Pancreas (tissue), 10 donors: ENCODE measurements at places on chromosomes 5 and 9. TPM values are rescaled to one million over a fixed set of nuclear protein-coding genes. Genes with fewer than 3 reads are reported as not detected.
A peak's percentile ranks its signal among the peaks of the same experiment; 100 is the strongest.

APBA1 gene
- total RNA-seq = 3.2 TPM

PKD2L2 gene
- not detected for total RNA-seq

F2RL2 gene
- 2.2 TPM for total RNA-seq

NEURL1B gene
- 2.8 TPM for total RNA-seq

SPAG8 gene
- total RNA-seq = 1.2 TPM

TRPM3 gene
- 0.56 TPM for total RNA-seq

- H3K4me3 ChIP-seq = no peak overlapping the region
- no peaks in the 10 kb centered on the region for H3K27me3 ChIP-seq
- no peaks in the 10 kb centered on the region for H3K36me3 ChIP-seq
These were observed 212.4 kb downstream of the RFK start for GRCh38 chr9:76181781-76182180.

- H3K36me3 ChIP-seq = no peaks in the 10 kb centered on the region
- H3K4me3 ChIP-seq = no peak overlapping the region
- no peaks in the 10 kb centered on the region for H3K27me3 ChIP-seq
These were observed 13.8 kb upstream of the PLCXD3 start for GRCh38 chr5:41524174-41524573.

DNA sequence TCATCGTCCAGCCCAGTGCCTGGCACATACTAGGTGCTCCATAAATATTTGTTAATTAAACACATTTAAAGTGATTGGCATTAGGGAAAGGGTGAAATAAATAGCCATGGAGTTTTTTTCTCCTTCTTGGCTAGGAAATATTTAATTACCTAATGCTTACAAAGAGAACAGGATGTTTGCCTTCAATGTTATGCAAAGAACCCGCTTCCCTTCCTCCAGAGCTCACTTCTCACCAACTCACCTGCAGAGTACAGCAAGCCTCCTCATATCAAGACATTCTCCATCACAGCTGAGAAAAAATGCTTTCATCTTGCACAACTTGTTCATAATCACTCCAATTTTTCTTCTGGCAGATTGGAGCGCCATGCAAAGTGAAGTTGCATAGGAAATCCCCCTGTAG lies 161.7 kb upstream of the STK32A start:
- no peaks in the 10 kb centered on the region for H3K4me1 ChIP-seq
- no peak for DNase-seq
- H3K36me3 ChIP-seq = no peaks in the 10 kb centered on the region
- no peak overlapping the region for H3K4me3 ChIP-seq
- no peak overlapping the region for H3K27ac ChIP-seq

GRCh38 chr5:123537256-123537655 lies 25.3 kb downstream of the CSNK1G3 start:
- no peaks in the 10 kb centered on the region for H3K4me1 ChIP-seq
- H3K4me3 ChIP-seq = no peak overlapping the region
- no peaks in the 10 kb centered on the region for H3K36me3 ChIP-seq
- no peak overlapping the region for H3K27ac ChIP-seq

GRCh38 chr5:148374690-148375360 lies 8.9 kb upstream of the FBXO38 start:
- H3K36me3 ChIP-seq = no peaks in the 10 kb centered on the region
- H3K4me1 ChIP-seq = no peaks in the 10 kb centered on the region
- no peak overlapping the region for H3K4me3 ChIP-seq
- no peaks in the 10 kb centered on the region for H3K27me3 ChIP-seq
- DNase-seq = no peak

DNA sequence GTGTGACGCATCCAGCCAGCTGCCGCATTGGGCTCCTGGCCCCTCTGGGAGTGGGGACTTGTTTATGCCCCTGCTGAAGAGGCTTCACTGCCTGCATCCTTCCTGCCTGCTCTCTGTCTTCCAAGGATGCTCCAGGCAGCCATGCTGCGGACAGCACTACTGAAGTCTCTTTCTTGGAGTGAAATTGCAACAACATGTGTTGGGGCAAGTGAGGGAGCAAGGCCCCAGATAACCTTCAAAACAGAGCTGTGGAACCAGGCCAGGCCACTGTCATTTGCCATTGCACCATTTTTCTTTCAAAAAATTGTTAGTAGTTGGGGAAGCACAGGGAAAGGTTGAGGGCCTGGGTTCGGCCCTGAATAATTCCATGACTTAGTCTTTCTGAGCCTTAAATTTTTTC lies 169.6 kb upstream of the ADRA1B start:
- no peak overlapping the region for H3K4me3 ChIP-seq
- no peaks in the 10 kb centered on the region for H3K27me3 ChIP-seq
- H3K36me3 ChIP-seq = no peaks in the 10 kb centered on the region
- no peaks in the 10 kb centered on the region for H3K4me1 ChIP-seq

DNA sequence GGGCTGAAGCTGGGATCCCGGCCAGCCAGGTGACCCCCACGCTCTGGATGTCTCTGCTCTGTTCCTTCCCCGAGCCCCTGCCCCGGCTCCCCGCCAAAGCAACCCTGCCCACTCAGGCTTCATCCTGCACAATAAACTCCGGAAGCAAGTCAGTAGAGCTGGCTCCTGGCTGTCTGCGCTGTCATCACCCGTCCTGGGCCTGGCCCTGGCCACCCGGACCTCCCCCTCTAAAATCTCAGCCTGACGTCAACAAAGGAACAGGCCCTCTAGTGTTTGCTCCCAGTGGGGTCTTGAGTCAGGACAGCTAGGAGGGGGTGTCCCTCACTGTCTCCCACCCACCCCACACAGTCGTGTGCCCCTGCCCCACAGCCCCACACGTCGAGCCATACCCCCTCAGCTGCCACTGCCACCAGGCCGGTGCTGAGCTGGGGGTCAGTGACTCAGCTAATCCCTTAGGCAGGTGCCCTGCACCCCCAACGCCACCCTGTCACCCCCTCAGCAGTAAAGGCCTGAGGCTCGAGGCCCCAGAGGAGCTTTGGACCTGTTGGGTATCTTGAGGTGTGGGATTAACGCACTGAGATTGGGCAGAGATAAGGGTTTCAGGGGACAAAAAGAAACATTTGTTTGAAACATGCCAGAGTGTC lies 1.1 kb upstream of the LCNL1 start:
- no peak overlapping the region for H3K4me3 ChIP-seq
- no peaks in the 10 kb centered on the region for H3K36me3 ChIP-seq
- peak; percentile 60 for DNase-seq
- H3K4me1 ChIP-seq = no peaks in the 10 kb centered on the region
- H3K27me3 ChIP-seq = no peaks in the 10 kb centered on the region

DNA sequence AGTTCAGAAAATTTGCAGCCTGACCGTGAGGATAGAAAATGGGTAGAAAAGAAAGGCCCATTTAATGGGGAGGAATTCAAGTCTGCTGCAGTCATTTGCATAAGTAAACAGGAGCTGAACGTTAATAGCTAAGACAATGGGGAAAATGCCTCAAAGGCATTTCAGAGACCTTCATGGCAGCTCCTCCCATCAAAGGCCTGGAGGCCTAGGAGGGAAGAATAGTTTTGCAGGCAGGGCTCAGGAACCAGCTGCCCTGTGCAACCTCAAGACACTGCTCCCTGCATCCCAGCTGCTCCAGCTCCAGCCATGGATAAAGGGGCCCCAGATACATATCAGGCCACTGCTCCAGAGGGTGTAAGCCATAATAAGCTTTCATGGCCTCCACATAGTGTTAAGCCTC lies 32.2 kb upstream of the CDH18 start:
- H3K4me3 ChIP-seq = no peak overlapping the region
- no peaks in the 10 kb centered on the region for H3K27me3 ChIP-seq
- H3K4me1 ChIP-seq = no peaks in the 10 kb centered on the region
- no peak for DNase-seq

DNA sequence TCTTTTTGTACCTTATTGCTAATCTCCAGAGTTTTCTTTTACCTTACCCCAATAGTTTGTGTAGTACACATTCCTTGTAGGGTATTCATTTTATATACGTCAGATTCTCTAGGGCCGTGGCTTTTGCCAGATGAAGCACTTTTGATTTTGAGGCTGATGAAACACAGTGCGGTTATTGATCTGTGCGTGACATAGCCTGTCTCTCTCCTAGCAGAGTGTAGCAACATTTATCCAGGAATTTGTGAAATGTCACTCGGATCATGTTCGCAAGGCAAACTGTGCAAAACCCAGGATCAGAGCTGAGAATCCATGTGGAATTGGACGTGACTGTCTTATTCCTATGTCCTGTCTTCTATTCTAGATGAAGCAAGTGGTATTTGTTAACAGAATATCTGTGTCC lies 142.0 kb upstream of the SH3GL2 start:
- no peak overlapping the region for H3K27ac ChIP-seq
- no peak for DNase-seq
- no peaks in the 10 kb centered on the region for H3K27me3 ChIP-seq
- no peak overlapping the region for H3K4me3 ChIP-seq

- DNase-seq = no peak
- no peak overlapping the region for H3K27ac ChIP-seq
- H3K4me1 ChIP-seq = no peaks in the 10 kb centered on the region
- H3K4me3 ChIP-seq = no peak overlapping the region
- H3K27me3 ChIP-seq = no peaks in the 10 kb centered on the region
These were observed 14.4 kb upstream of the ZFR start for GRCh38 chr5:32458880-32459495.

GRCh38 chr5:109111680-109112079 lies 298.1 kb downstream of the PJA2 start:
- no peak for DNase-seq
- H3K4me3 ChIP-seq = no peak overlapping the region
- no peak overlapping the region for H3K27ac ChIP-seq
- H3K4me1 ChIP-seq = no peaks in the 10 kb centered on the region
- H3K27me3 ChIP-seq = no peaks in the 10 kb centered on the region

DNA sequence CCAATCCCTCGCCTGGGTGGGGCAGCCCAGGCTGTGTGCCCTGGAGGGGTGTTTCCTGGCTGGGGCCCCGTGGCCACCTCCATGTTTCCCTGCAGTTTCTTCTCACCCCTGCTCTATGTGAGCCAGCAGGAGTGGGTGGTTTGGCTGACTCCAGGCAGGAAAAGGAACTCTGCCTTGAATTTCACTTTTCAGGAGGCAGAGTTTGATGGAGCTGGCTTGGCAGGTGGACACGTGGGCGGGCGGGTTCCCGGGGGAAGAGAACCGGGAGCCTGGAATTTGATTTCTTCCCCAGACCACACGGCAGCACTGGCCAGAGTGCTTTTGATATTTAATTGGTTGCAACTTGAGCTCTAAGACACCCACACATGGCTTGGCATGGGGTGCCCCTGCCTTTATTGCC lies 119.8 kb upstream of the PANK3 start:
- H3K36me3 ChIP-seq = no peaks in the 10 kb centered on the region
- no peaks in the 10 kb centered on the region for H3K27me3 ChIP-seq
- no peaks in the 10 kb centered on the region for H3K4me1 ChIP-seq
- DNase-seq = no peak
- H3K27ac ChIP-seq = no peak overlapping the region

DNA sequence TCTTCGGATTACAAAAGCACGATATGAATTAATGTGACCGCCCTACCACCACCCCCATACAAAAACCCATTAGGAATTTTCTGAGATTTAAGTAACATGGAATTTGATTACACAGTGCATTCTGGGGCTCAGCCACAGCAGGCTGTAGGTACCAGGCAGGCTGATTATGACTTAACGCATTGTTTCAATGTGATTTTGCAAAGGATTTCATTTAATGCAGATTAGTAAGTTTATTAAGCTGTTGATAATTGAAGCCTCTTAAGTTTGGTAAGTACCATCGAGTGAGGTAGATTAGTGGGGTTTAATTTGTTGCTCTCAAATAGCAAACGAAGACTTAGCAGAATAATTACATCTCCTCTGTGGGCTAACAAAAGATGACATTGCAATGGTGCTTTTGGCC lies 240.1 kb downstream of the TRPM3 start:
- H3K27ac ChIP-seq = no peak overlapping the region
- H3K4me3 ChIP-seq = no peak overlapping the region
- no peak for DNase-seq
- H3K4me1 ChIP-seq = no peaks in the 10 kb centered on the region

- H3K27me3 ChIP-seq = no peaks in the 10 kb centered on the region
- H3K27ac ChIP-seq = no peak overlapping the region
- H3K36me3 ChIP-seq = no peaks in the 10 kb centered on the region
- H3K4me1 ChIP-seq = peaks cover 3% of the 10 kb centered on the region
These were observed 27.6 kb downstream of the ZNF462 start for GRCh38 chr9:106890608-106891007.

DNA sequence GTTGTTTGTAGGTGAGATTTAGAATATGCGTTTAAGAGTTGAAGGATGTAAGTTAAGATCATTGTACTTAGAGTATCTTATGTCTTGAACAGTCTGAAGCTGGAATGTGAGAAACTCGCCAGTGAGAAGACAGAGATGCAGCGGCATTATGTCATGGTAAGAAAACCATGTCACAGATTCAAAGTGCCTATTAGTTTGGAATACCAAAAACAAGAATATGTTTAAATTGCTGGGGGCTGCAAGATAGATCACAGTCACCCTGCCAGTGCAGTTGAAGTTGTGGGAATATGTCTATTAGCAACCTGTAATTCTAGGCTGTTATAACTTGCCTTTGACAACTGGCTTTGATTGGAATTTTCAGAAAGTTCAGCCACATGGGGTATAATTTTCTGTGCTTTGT lies 3.0 kb downstream of the TLE4 start:
- H3K27ac ChIP-seq = no peak overlapping the region
- DNase-seq = no peak
- H3K4me1 ChIP-seq = no peaks in the 10 kb centered on the region
- H3K36me3 ChIP-seq = no peaks in the 10 kb centered on the region

GRCh38 chr9:98532574-98532973 lies 176.2 kb downstream of the GABBR2 start:
- no peaks in the 10 kb centered on the region for H3K36me3 ChIP-seq
- H3K4me1 ChIP-seq = no peaks in the 10 kb centered on the region
- H3K27ac ChIP-seq = no peak overlapping the region

DNA sequence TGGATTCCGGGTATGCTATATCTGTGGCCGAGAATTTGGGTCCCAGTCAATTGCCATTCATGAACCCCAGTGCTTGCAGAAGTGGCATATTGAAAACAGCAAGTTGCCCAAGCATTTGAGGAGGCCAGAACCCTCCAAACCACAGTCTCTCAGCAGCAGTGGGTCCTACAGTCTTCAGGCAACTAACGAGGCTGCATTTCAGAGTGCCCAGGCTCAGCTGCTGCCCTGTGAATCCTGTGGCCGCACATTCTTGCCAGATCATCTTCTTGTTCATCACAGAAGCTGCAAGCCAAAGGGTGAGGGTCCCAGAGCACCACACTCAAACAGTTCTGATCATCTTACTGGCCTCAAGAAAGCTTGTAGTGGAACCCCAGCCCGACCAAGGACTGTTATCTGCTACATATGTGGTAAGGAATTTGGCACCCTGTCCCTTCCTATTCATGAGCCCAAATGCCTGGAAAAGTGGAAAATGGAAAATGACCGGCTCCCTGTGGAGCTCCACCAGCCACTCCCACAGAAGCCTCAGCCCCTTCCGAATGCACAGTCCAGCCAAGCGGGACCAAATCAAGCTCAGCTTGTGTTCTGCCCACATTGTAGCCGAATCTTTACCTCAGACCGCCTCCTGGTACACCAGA lies 23.0 kb downstream of the ZNF474 start:
- H3K4me1 ChIP-seq = no peaks in the 10 kb centered on the region
- no peaks in the 10 kb centered on the region for H3K27me3 ChIP-seq
- H3K4me3 ChIP-seq = no peak overlapping the region
- no peak overlapping the region for H3K27ac ChIP-seq

GRCh38 chr5:68303754-68304420 lies 88.3 kb downstream of the PIK3R1 start:
- peak; percentile 21 for DNase-seq
- no peaks in the 10 kb centered on the region for H3K36me3 ChIP-seq
- H3K27ac ChIP-seq = no peak overlapping the region
- H3K27me3 ChIP-seq = no peaks in the 10 kb centered on the region
